ENCODE measurements at places on chromosomes 13 and 19.

GRCh38 chr13:98523455-98524102, 53.3 kb downstream of the STK24 start:
- no peak for DNase-seq

- DNase-seq = no peak
Observed at GRCh38 chr13:113582841-113583631, 1.5 kb upstream of the TFDP1 start.

- DNase-seq = no peak
Observed at GRCh38 chr13:37863708-37864107, 5.9 kb downstream of the TRPC4 start.

GRCh38 chr13:98099627-98100026, 43.3 kb upstream of the FARP1 start:
- DNase-seq = no peak

- no peak for DNase-seq
Observed at GRCh38 chr13:50425772-50426171, 410.5 kb downstream of the KCNRG start.

GRCh38 chr13:74052402-74052928, 81.7 kb downstream of the KLF12 start:
- no peak for DNase-seq

All from NCI-H1417 treated with DMSO at 0.1 percent for 48 hours (cell line).